Neural progenitor cell (in vitro differentiated cells): ENCODE measurements at places on chromosomes 5 and 9. TPM values are rescaled to one million over a fixed set of nuclear protein-coding genes. Genes with fewer than 3 reads are reported as not detected.

GRCh38 chr5:146699138-146699537 is 179.4 kb downstream of the PPP2R2B start:
- peak; percentile 17 for DNase-seq
- no peak overlapping the region for H3K4me3 ChIP-seq

GRCh38 chr9:125538092-125538473 is 168.9 kb downstream of the MAPKAP1 start:
- no peak overlapping the region for H3K4me3 ChIP-seq
- no peak overlapping the region for H3K27ac ChIP-seq
- H3K4me1 ChIP-seq: no peaks in the 10 kb centered on the region
- no peak for DNase-seq
- H3K27me3 ChIP-seq: no peaks in the 10 kb centered on the region
- no peaks in the 10 kb centered on the region for H3K36me3 ChIP-seq

GRCh38 chr5:167945542-167946384 is 345.7 kb upstream of the WWC1 start:
- H3K4me3 ChIP-seq: no peak overlapping the region
- H3K36me3 ChIP-seq: no peaks in the 10 kb centered on the region
- no peak for DNase-seq
- no peaks in the 10 kb centered on the region for H3K27me3 ChIP-seq

GRCh38 chr5:132704875-132705274 is 31.1 kb downstream of the IL4 start:
- no peaks in the 10 kb centered on the region for H3K4me1 ChIP-seq
- DNase-seq: no peak
- peaks cover 8% of the 10 kb centered on the region for H3K36me3 ChIP-seq
- H3K27ac ChIP-seq: no peak overlapping the region
- no peak overlapping the region for H3K4me3 ChIP-seq
- H3K27me3 ChIP-seq: no peaks in the 10 kb centered on the region

- no peaks in the 10 kb centered on the region for H3K36me3 ChIP-seq
- no peak overlapping the region for H3K4me3 ChIP-seq
- H3K27ac ChIP-seq: no peak overlapping the region
These were observed 145.7 kb downstream of the IRX1 start for GRCh38 chr5:3741374-3741770.

GRCh38 chr9:134965851-134966250 is 48.1 kb upstream of the FCN1 start:
- H3K27me3 ChIP-seq: no peaks in the 10 kb centered on the region
- DNase-seq: no peak
- peaks cover 14% of the 10 kb centered on the region for H3K4me1 ChIP-seq
- no peak overlapping the region for H3K4me3 ChIP-seq
- no peak overlapping the region for H3K27ac ChIP-seq

GRCh38 chr9:133524146-133524545 is 613 bp downstream of the MYMK start:
- H3K36me3 ChIP-seq: no peaks in the 10 kb centered on the region
- H3K4me3 ChIP-seq: no peak overlapping the region
- no peaks in the 10 kb centered on the region for H3K27me3 ChIP-seq
- H3K4me1 ChIP-seq: peaks cover 29% of the 10 kb centered on the region
- DNase-seq: no peak

DNA sequence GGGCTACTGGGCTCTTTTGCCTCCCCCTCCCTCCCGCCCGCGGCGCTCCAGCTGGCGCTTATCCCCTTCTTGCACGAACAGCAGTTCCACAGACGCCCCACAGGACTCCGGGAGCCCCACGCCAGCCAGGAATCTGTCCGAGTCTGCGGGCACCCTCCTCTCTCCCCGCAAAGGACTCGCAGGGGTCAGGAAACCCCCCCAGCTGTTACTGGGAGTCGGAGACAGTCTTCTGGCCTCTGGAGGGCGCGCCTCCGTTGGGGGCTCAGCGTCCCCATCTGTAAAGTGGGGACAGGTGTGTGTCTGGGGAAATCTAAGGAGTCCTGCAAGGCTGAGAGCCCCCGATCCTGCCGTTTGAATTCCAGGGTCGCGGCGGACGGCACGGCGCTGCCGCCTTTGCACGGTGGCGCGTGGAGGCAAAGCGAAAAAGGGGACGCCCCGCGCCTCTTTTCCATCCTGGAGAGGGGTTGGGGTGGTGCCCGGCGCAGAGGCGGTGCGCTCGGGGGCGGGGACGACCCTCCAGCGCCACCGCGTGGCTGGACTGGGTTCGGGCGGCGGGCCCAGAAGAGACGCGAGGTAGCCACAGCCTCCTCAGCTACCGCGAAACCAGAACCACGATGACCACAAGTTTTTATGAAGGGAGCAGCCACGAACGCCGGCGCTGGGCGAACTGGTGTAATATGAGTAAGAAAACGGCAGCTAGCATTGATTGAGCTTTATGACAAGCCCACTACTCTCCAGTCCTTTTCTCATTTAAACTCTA is 2.8 kb upstream of the CCIN start:
- H3K27ac ChIP-seq: no peak overlapping the region
- H3K36me3 ChIP-seq: no peaks in the 10 kb centered on the region
- no peaks in the 10 kb centered on the region for H3K27me3 ChIP-seq
- peak overlapping the region; percentile 44 for H3K4me3 ChIP-seq

DNA sequence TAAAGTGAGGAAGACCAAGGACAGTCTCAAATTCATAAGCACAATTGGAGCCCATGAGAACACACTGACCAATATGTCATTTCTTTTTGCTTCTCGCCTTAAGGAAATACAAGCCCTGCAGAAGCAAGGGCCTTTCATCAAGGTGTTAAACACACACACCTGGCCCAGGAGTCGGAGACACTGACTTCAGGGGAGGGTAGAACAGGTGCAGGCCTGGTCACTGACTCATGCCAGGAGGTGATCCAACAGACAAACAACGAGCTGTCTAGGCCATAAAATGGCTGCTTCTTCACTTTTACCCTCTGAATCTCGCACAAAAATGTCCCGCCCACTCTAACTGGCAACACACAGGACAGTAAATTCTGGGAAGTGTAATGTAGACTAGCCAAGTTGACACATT is 62.7 kb downstream of the RGMB start:
- DNase-seq: no peak
- H3K4me3 ChIP-seq: no peak overlapping the region
- H3K27ac ChIP-seq: no peak overlapping the region

DNA sequence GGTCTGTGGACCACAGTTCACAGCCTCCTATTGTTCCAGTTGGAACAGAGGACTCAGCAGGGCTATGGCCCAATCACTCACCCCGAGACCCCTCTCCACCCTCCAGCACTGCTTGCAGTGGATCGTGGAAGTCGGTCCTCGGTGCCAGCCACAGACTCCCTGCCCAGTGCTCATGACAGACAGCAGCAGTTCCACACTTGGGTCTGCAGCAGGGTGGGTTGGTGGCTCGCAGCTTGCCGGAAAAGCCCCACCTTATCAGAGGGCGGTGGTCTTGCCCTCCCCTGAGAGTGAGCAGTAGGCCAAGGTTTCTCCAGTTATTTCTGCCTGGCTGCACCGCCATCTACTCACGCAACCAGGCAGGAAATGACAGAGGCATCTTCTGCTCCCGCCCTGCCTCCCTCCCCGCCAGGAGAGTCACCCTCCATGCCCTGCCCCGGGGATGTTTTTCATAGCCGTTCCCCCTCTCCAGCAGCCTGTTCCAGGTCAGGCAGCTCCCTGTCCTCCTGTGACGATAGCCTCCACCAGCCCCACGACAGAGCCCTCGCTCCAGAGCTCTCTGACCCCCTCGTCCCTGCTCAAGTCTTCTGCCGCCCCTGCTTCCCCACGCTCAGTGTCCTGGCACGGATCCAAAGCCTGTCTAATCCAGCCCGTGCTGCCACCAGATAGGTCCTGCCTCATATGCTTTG is 34.5 kb downstream of the UNC5A start:
- H3K4me3 ChIP-seq: no peak overlapping the region
- H3K27me3 ChIP-seq: no peaks in the 10 kb centered on the region
- DNase-seq: no peak

DNA sequence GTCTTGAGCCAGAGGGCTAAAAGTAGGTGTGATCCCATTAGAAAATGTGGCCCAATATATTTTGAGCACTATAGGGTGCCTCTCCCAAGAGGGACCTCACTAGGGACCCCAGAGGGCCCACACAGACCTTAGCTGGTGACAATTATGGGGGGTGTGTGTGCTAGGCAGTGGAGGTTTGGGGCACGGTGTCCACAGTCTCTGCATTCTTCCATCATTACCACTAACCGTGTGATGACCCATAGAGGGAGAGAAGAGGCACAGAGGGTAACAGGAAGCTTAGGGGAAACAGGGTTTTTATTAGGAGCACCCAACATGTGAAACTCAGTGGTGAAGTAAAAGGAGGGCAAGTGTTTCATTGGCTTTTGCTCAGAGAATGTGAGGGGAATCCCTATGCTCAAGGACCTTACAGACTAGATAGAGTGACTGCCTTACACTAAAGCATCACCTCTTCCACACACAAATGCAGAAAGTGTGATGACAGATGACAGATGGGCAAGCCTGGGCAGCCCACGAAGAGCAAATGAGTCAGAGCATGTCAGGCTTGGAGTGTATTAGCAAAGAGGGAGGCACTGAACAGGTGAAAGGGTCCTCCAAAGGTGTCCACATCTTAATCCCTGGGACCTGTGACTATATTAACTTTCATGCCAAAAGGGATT is 2.5 kb upstream of the ACTL7A start:
- no peak overlapping the region for H3K27ac ChIP-seq
- H3K36me3 ChIP-seq: no peaks in the 10 kb centered on the region
- H3K4me1 ChIP-seq: no peaks in the 10 kb centered on the region
- no peaks in the 10 kb centered on the region for H3K27me3 ChIP-seq
- H3K4me3 ChIP-seq: no peak overlapping the region
- no peak for DNase-seq

DNA sequence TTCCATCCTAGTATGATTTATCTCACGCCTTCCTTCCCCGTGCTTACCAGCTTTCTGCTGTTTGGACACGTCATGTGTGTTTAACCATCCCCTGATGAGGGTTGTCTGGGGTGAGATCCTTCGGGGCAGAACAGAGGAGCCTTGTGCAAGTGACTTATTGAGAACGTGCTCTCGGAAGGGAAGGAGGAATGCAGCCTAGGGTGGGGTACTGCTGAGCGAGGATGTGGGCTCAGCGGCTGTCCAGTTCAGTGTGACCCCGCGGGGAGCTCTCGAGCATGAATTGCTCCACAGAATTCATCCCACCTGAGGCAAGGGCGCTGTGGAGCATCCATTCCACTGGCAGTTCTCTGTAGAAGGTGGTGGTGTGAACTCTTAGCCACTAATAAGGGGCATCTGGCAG is 4.0 kb downstream of the MYOZ3 start:
- H3K4me3 ChIP-seq: no peak overlapping the region
- no peak overlapping the region for H3K27ac ChIP-seq

DNA sequence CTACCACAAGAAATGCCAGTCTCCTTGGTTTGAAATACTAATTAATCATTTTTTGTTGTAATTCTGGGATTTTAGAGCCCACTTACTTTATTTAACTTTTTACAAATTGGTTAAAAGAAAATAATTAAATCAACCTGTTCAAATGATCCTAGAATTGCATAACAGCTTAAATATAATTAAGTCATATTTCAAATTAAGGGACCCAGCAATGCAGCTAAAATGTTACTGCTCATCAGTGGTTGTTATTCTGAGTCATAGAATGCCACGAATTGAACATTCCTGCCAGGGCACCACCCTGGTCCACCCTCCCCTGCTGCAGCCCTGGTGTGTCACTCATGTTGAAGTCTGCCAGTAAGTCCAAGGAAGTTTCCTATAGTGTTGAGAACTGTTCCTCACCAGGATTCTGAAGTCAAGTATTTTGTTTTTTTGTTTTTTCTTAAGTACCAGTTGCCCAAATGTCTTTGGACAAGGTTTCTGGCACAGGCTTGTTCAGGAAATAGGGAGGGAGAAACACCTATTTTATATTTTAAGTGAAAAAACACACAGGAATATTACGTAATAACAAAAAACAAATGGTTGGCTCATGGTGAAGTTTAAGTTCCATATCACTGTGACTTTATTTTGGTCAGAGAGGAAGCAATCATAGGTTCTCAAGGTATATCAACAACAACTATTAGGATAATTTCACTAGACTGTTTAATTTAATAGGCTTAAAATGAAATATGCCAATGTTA is 4.3 kb upstream of the ITGA1 start:
- no peak for DNase-seq
- peaks cover 10% of the 10 kb centered on the region for H3K27me3 ChIP-seq
- no peaks in the 10 kb centered on the region for H3K4me1 ChIP-seq
- no peaks in the 10 kb centered on the region for H3K36me3 ChIP-seq

GRCh38 chr5:172696171-172696849 is 55.2 kb downstream of the NEURL1B start:
- peaks cover 29% of the 10 kb centered on the region for H3K4me1 ChIP-seq
- peaks cover 41% of the 10 kb centered on the region for H3K27me3 ChIP-seq
- H3K27ac ChIP-seq: no peak overlapping the region
- no peak for DNase-seq

DNA sequence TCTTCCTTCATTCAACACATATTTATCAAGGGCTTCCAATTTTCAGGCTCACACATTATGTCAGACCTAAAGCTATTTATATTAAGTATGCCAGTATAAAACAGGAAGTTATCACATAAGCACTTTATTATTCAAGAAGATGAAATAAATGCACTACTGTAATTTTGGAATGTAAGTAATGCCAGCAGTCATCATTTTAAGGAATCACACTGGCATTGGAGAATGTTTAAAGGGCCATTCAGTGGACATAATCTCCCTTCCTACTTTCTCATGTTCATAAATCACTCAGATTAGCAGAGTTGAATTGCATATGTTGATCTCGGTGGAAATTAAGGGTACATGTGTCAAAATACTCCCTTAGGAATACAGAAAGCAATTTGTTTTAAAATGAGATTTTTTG is 164.4 kb downstream of the GIN1 start:
- no peak overlapping the region for H3K27ac ChIP-seq
- DNase-seq: no peak
- H3K27me3 ChIP-seq: no peaks in the 10 kb centered on the region
- no peaks in the 10 kb centered on the region for H3K36me3 ChIP-seq

DNA sequence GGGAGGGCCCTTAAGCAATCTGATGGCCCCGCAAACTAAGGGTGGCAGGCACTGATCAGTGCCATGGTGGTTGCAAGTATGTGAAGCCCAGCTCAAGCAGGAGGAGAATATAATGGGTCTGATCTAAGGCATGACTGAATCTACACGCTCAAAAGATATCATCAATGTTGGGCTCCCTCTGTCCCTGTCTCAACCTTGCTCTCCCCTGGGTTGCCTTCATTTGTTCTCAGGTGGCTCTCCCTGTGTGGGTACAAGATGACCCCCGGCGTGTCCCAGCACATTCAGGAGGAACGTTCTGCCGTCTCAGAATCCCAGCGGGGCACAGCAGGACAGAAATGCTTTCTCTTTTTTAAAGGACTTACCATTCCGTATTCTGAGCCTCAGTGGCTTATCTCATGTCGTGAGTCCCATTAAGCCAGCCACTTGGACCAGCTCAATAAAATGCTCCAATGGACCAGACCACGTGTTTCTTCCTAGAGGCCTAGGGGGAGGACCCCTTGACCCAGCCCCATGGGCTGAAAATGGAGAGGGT is 12.0 kb upstream of the RNF130 start:
- no peaks in the 10 kb centered on the region for H3K36me3 ChIP-seq
- DNase-seq: peak; percentile 50
- H3K27ac ChIP-seq: peak overlapping the region; percentile 99
- peaks cover 44% of the 10 kb centered on the region for H3K4me1 ChIP-seq
- no peak overlapping the region for H3K4me3 ChIP-seq
- H3K27me3 ChIP-seq: no peaks in the 10 kb centered on the region

GRCh38 chr5:150529555-150529954 is 21.6 kb downstream of the NDST1 start:
- H3K27ac ChIP-seq: peak overlapping the region; percentile 56
- H3K4me3 ChIP-seq: no peak overlapping the region

The ABCA1 gene
- total RNA-seq: 28.2 and 32.4 TPM in 2 replicates

The SLC25A51 gene
- 22.6 and 24.6 TPM in 2 replicates for total RNA-seq

The PNPLA7 gene
- 0.13 and 0.31 TPM in 2 replicates for total RNA-seq

The ANKRD34B gene
- 0.77 and 2.5 TPM in 2 replicates for total RNA-seq

The FAM120A gene
- total RNA-seq: 17.2 and 22.4 TPM in 2 replicates

The CSF2 gene
- total RNA-seq: not detected in 2 replicates

The KCNV2 gene
- not detected in 2 replicates for total RNA-seq

The ZNF354C gene
- total RNA-seq: 19.3 and 29.8 TPM in 2 replicates

The AFAP1L1 gene
- 0.34 and 0.36 TPM in 2 replicates for total RNA-seq

The SLC36A2 gene
- not detected in 2 replicates for total RNA-seq
